Activated naive CD4-positive, alpha-beta T cell treated with Interleukin-2 at 50 U/mL for 16 hours (primary cell): ENCODE measurements at places on chromosomes 1 and 21.

GRCh38 chr1:70528590-70529333 lies 117.7 kb downstream of the CTH start:
- no peak for DNase-seq

DNA sequence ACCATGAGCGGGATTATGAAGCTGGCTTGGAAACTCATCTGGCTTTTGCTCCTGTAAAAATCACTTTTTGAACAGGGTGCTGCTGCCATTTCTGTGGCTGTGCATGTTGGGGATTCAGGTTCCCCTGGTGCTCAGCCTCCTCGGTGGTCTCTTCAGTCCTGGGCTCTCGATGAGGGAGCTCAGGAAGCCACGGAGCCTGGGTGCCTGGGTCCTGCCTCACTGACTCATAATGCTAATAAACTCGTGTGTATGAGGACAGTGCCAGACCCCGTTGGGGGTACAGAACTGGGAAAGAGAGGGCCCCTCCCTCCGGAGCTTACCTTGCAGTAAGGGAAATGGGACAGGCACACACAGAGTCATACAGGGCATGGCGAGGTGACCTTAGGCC lies 5.8 kb downstream of the COQ8A start:
- DNase-seq = no peak

DNA sequence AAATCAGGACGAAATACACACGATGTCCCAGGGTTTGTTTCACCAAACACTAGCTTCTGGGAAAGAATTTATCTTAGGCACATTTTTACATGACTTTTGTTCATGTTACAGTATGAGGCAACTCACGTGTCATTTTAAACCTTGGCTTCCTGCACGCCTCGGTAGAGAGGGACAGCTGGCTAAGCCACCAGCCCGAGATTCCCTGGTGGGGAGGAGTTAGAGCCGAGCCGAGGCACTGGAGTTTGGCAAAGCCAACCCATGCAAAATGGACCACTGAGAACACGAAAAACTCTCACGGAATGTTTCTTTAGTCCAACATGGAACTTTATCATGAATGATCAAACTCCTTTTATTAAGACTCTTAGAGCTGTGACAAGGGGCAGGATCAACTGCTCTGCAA lies 240.0 kb downstream of the DYRK1A start:
- no peak for DNase-seq

DNA sequence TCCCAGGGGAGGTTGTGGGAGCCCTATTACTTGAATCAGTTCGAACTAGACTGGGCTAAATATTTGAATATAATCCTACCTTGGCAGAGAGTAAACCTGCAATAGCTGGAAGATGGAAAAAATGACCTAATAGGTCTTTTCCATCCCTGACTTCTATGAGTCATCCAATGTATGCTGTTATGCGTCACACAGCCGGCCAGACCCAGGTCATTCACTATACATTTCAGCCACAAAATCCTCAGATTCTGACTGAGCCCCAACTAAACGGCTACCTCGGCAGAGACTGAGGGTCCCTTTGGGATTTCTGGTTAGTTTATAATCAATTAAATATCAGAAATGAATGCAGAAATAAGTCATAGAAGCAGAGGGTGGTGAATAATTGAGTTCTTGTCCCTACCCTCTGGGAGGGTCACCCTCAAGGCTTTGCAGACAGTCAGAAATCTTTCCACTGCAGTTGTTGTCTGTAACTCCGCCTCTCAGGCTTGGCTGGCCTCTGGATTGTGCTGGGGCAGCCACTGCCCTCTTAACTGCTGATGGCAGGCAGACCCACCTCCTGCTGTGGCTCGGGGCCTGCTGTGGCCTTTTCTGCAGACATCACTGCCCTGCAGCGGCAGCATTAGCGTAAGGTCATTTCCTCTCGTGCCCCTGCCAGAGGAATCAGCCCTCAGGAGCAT lies 240.5 kb downstream of the TGFB2 start:
- no peak for DNase-seq

DNA sequence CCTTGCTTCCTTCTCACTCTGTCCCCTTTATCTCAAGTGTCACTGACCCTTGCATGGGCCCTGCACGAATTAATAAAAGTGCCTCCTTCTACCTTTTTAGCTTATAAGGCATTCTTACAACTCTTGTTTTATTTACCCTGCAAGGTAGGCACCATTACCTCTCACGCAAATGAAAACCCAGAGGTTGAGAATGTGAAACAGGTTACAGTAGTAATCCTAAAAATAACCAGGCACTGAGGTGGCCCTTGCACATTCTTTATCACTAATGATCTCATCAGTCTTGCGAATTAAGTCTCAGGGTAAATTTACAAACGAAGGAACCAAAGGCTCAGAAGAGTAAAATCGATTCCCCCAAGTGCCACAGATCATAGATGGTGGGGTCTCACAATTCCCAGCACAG lies 3.7 kb downstream of the GLIS1 start:
- DNase-seq = no peak

DNA sequence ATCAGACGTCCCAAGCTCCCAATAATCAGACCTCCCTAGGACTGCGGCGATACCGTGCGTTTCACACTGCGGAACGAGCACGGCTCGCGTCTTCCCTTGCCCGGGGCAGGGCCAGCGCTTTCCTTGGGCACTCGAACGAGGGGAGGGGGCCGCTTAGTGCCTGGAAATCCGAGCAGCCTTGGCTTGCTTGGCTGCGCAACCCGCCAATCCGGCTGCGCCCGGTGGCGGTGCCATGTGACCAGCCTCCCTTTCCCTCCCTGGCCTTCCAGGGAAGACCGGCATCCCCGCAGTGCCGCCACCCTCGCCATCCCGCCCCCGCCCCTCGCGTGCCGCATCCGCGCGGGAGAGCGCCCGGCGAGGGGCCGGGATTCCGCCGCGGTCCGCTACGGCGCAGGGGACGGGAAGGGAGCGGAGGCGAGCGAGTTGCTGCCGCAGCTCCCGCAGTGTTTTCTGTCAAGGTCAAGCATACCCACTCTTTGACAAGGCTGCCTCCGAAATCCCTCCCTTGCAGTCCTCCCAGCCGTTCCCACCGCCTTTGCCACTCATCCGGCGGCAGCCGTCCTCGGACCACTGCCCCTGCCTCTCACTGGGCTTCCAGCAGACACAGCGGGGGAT lies 8.3 kb upstream of the RNF19B start:
- no peak for DNase-seq
